ENCODE measurements at places on chromosomes 11 and 22.

DNA sequence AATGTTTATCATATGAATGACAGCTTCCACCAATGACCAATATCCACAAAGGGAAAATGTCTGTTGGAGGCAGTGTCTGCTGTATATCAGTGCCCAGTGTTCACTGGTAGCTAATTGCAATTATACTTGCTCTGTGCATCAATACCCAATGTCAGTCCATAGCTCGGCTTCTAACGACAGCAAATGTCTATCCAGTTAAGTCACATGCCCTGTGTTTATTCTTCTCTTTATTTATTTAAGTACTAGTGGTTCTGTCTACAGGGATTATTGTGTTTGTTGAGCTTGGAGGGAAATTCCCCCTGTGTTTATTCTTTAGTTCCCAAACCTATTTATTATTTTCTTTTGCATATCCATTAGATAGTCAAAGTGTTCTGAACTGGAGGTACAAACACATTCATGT lies 18.6 kb downstream of the TSKU start:
- DNase-seq = no peak

GRCh38 chr11:73178681-73179080 lies 36.6 kb upstream of the FCHSD2 start:
- DNase-seq = no peak

DNA sequence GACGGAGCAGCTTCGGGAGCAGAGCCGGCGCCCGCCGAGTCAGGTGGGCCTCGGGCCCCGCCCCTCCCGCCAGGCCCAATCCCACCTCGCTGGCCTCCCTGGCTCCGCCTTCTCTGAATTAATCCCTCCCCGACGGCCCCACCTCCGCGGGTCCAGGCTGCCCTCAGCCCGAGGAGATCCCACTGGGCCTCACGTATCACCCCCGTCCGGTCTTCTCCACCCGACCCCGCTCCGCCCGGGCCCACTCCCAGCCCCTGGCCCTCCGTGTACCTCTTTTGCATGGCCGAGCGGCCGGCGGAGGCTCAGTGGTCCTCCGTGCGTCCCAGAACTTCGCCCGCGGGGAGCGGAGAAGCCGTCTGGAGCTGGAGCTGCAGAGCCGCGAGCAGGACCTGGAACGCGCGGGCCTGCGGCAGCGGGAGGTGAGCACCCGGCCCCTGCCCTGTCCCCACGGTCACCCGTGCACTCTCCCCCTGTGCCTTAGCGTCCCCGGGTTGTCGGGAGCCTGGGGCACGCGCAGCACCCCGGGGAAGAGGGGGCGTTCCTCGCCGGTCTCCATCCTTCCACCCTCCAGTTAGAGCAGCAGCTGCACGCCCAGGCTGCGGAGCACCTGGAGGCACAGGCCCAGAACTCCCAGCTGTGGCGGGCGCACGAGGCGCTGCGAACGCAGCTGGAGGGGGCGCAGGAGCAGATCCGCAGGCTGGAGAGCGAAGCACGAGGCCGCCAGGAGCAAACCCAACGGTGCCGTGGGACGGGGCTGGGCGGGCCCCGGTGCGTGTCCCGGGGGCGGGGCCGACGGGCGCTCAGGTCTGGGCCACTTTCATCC lies 2.2 kb upstream of the CD151 start:
- no peak for DNase-seq

GRCh38 chr11:45383224-45383623 lies 97.1 kb upstream of the SYT13 start:
- no peak for DNase-seq

DNA sequence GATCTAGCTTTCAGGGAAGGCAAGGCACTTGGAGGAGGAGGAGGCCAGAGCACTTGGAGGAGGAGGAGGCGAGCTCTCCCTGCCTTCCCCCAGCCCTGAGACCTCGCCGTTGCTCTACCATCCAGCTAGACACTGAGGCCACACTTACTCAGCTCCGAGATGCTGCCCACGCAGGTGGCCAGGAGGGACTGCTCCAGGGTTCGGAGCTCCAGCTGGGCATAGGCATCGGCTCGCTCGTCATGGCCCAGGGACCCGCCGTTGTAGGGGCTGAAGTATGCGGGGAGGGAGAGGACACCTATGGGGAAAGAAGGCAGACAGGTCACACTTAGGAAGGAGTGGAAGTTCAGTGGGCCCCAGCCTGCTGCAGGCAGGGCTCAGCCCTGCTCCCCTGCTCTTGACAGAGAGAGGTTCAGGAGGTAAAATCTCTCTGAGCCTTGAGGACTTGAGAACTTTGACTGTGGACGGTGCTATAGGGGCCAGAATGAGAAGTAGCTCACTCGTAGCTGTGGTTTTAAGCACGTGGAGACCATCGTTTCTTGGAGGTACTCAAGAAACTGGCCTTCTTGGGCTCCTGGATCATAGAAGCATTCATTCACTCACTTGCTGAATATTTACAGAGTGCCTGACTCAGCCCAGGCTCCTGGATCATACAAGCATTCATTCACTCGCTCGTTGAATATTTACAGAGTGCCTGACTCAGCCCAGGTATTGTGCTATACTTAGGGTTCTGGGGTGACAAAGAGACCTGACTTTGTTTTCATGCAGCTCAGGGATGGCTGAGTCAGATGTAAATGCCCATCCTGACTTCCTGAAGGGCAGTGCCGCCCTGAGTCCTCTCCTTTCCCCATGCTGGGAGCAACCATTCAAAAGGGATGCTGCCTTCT lies 99.2 kb downstream of the NAT10 start:
- no peak for DNase-seq

GRCh38 chr11:46288451-46288850 lies 11.0 kb downstream of the CREB3L1 start:
- no peak for DNase-seq

DNA sequence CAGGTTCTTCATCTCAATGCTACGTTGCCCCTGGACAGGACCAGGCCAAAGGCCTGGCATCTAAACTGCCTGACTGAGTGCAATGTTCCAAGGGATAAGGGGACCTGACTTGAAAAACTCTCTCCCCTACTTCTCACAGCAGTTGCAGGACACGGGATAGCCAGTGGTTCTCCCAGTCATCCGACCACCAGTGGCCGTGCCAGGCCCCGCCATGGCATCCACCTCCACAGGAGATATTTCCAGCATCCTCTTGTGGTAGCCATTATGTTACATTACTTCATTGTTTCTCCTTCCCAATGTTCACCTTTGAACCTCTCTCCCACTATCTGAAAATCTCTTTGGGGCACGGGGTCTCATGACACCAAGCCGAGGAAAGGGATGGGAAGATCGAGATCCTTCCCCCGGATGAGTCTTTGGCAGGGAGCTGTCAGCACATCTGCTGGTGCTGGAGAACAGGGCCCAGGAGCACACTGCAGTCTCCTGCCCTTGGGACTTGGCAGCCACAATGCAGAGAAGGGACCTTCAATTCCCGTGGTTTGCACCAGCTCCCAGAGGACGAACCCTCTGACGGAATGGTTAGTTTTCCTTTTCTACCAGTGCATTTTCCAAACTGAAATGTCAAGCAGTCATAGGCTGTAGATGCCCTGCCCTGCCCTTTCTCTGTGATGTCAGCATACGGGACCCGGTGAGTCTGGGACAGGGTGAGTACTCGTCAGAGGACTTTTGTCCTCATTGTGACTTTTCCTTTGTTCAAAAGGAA lies 121.2 kb downstream of the ETS1 start:
- DNase-seq = no peak

- DNase-seq = no peak
These were observed at the start of gene CHEK1 for GRCh38 chr11:125624756-125625213. CHEK1 (plus strand) TSS chr11:125625163; CDS start chr11:125626769, 1,606 bp downstream.

Data from activated CD4-positive, alpha-beta T cell treated with anti-CD3 and anti-CD28 coated beads, Interleukin-2, amount 50 U/mL, for 24 hours (primary cell).